ENCODE measurements at places on chromosomes 16 and 17.

GRCh38 chr17:76379275-76379641 lies 5.2 kb upstream of the SPHK1 start:
- DNase-seq: no peak

GRCh38 chr17:42361781-42362186 lies 26.5 kb downstream of the STAT3 start:
- DNase-seq: peak; percentile 16

GRCh38 chr17:71921796-71922195 lies 199.0 kb upstream of the SOX9 start:
- DNase-seq: no peak

DNA sequence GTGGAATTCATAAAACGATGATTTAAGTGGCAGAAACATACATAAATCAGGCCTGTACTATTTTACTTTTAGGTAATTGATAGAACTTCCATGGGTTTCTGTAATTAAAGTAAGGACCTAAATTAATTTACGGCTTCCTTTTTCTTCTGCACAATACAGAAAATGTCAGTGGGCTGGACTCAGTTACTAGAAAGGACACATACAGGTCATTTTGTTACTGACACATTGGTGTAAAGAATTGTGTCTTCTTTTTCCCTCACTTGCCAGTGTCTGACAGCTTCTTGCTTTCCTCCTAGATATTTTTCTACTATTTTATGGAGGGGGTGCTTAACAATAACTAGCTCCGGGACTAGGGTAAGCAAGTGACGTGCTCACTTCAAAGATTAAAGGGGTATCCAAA lies 304.8 kb downstream of the RBFOX1 start:
- no peak for DNase-seq

GRCh38 chr16:49281843-49282642 lies 405 bp upstream of the CBLN1 start:
- peak; percentile 13 for DNase-seq

DNA sequence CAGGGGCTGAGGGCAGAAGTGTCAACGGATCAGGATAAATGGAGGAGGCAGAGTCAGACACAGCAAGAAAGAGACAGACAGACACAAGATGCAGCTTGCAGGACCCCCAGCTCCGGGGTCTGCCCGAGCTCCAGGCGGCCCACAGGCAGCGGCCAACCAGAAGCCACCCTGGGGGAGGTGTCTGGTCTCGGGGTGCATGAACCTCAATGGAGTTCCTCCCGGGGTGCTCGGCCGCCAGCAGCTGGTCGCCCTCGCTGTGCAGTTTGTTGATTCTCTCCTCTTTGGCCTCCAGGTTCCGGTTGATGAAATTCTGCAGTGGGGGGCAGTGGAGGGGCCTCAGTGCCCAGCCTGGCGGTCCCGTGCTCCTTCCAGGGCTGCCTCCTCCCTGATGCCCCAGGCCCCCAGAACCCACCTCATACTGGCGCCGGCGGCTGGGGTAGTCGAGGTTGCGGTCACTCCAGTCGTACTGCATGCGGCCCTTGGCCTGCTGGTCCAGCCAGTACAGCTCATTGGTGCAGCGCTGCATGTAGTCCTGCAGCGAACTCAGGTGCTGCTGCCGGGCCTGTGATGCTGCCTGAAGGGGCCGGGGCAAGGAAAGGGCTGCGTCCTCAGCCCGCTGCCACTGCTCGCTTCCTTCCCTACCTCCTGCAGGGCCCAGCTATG lies 38.0 kb downstream of the PPL start:
- DNase-seq: no peak

- DNase-seq: no peak
Measured at GRCh38 chr17:41915566-41915965, 3.2 kb downstream of the ACLY start.

DNA sequence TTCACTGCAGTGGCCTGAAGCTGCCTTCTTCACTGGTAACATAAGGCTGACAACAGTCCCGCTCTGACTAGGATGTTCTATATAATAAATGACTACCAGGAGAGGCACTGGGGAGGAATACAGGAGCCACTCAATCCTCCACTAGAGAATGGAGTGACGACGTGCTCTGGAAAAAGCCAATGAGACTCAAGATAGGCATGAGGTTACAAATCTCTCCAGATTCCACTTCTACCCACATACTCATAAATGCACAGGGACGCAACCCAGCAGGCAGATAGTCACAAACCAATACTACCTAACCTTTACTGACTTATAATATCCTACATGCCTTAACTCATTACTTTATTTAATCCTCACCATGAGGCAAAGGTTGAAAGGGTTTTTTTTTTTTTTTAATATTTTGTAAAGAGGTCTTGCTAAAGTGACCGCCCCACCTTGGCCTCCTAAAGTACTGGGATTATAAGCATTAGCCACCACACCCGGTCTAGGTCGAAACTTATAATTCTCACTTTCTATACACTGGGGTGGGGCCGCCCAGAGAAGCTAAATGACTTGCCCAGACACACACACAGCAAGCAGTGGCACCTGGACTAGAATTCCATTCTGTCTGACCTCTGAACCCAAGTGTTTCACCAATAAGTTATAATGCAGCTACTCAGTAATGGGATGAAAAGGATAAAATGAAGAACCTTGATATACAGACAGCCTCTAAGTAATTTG lies 33.7 kb downstream of the TOM1L2 start:
- DNase-seq: no peak

GRCh38 chr17:17693253-17694168 lies 12.3 kb downstream of the RAI1 start:
- DNase-seq: no peak

DNA sequence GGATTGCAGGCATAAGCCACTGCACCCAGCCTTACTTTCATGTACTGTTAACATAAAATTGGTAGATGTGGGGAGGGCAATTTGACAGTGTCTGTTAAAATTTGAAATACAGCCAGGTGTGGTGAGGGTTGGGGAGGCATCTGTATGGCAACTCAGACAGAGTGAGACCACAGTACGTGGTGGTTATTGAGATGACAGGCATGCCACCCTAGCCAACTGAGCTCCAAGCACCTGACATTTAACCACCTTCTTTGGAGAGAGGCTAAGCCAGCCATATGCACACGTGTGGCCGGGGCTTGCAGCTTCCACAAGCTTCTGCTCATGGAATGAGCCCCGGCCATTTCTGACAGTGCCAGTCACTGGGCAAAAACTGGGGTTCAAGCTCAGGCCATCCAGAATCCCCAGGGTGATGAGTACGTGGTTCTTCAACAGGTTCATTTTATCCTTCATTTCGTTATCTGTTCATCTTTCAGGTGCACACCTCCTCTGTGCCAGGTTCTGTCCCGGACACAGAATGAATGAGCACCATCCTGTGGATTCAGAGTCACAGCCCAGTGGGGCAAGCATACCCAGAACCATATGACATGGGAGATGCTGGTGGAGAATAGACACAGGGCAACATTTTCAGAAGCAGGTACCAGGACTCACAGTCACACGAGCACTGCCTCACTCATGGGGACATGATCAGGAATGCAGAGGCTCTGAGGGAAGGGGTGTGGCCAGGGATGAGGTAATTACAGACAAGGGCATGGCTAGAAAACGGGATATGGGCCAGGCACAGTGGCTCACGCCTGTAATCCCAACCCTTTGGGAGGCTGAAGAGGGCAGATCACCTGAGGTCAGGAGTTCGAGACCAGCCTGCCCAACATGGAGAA lies 36.2 kb downstream of the C16orf82 start:
- no peak for DNase-seq

- no peak for DNase-seq
Measured at GRCh38 chr16:476039-476438, 50.6 kb downstream of the RAB11FIP3 start.

- no peak for DNase-seq
Measured at GRCh38 chr17:57494443-57494842, 238.1 kb downstream of the MSI2 start.

DNA sequence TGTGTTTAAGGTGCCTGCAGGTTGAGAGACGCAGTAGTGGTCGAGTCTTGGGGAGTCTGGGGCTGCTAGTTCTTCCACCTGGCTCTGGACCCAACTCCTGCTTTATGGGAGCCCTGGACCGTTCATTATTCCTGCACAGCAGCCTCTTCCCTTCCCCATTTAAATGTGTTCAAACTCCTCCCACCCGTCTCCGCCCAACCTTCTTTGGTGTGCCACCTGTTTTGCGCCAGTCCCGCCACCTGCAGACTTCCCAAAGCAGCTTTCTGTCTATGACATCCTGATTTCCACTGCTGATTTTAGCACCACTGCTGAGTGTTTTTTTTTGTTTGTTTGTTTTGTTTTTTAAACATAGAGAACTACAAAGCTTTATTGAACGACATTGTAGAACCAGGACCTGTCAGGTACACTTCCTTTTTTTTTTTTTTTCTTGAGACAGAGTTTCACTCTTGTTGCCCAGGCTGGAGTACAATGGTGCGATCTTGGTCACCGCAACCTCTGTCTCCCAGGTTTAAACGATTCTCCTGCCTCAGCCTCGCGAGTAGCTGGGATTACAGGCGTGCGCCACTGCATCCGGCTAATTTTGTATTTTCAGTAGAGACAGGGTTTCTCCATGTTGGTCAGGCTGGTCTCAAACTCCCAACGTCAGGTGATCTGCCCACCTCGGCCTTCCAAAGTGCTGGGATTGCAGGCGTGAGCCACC lies 12.8 kb downstream of the ADORA2B start:
- DNase-seq: no peak

DNA sequence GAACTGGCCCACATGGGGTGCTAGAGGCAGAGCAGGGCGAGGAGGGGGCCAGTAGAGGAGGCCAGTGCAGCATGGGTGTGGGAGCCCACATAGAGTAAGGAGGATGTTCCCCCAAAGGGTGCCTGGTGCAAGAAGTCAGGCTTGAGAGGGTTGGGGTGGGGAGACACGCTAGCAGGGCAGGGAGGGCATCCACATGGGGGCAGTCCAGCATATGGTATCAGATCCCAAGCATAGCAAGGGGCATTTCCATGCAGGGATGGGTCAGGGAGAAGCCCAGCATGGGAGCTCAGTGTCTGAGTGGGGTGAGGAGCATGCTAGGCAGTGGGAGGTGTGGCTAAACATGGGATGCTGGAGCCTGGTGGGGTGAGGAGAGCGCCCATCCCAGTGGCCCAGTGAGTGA lies 213.7 kb downstream of the COPRS start:
- DNase-seq: no peak

GRCh38 chr17:6752068-6752909 lies 3.6 kb upstream of the XAF1 start:
- no peak for DNase-seq

- no peak for DNase-seq
Measured at GRCh38 chr16:24538756-24539294, 541 bp upstream of the RBBP6 start.

DNA sequence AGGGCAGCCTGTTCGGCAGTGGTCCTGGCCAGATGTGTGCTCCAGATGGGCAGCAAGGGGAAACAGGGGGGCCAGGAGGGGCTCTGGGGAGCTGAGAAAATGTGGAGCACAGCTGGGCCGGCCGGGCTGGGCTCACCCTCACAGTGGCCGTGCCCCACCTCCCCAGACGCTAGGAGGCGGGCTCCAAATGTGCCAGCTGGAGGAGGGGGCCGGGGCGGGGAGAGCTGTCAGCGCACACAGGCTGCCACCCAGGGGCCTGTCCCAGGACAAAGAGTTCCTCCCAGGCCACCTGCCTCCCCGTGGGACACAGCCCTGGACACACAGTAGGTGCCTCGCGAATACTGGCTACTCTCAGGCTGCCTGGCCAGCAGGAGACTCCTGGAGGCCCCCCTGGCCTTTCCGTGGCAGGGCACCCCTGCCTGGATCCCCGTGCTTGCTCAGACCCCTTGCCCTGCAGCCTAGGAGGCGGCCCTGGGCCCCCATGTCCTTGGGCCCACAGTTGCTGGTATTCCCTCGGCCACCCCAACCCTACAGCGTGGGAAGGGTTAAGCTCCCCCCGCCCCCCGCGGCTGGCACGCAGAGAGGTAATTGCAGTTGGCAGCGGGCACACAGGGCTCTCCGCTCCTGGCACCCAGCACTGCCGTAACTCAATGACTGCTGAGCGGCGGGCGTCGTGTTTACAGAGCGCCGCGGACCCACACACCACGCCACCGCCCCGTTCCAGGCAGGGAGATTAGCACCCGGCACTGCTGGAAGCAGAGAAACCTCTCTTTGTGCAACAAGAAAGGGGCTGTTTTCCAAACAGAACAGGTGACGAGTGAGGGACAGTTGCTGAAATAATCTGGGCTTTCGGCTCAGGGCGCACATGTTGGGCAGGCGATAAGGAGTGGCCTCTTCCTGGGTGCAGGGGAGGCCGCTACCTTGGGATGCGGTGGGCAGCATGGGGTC lies 32.2 kb downstream of the BAHCC1 start:
- DNase-seq: no peak

GRCh38 chr17:9183306-9183705 lies 162.0 kb downstream of the NTN1 start:
- no peak for DNase-seq

GRCh38 chr16:51852892-51853291 lies 694.1 kb downstream of the TOX3 start:
- no peak for DNase-seq
